ENCODE measurements at places on chromosomes 6 and 20.

GRCh38 chr6:14610141-14610540 lies 492.6 kb downstream of the CD83 start:
- DNase-seq, result no peak

DNA sequence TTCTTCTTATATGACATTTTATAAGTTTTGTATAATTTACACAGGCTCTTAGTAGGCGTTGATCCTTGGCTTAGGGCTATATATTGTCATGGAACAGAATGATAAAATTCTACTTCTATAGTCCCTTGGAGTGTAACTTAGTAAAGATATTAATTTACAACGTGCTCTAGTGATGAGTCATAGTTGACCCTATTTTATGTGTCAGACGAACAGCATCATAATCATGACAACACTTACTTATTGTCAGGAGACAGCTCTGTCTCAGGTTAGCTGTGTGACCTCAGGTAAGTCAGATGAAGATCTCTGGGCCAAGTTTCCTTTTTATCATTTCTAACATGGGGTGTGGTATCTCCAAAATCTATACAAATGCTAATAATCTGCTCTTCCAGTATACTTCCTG lies 473.5 kb downstream of the UTRN start:
- no peak for DNase-seq

DNA sequence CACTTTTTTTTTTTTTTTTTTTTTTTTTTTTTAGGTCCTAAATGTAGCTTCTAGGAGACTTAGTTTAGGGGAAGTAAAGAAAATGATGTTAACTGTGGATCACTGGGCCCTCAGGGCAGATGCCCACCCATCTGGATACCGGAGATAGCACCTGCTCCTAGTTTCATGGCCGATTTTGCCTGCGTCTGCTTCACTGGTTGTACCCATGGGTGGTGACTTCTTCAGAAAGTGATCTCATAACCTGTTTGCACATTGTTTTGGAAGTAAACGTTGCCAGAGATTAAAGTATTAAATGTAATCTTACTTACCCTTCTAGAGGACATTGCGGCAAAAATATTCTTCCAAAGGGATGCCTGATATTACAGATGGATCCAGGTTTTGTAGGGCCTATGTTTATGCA lies 79.8 kb upstream of the SGK1 start:
- no peak for DNase-seq

DNA sequence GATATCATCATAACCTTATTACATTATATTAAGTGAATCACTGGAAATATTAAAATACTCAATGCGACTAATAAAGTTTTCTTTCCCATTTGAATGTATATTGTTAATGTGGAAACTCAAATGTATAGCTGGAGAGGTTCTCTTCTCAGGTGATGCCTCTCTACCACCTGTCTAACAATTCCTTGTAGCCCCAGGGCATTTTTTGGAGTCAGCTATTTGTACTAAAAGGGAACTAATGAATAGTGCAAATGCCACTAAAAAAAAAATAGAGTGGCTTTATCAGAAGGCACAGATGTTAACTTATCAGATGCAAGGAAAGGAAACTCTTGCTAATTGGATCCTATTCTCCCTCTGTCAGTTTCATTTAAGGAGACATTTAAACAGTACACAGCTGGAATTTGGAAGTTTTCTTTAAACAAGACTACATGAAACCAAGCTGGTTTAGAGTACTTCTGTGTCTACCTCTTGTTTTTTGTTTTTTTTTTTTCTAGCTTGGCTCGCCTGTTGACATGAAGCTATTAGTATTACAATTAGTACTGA lies 897.0 kb upstream of the SLC35B3 start:
- no peak for DNase-seq

DNA sequence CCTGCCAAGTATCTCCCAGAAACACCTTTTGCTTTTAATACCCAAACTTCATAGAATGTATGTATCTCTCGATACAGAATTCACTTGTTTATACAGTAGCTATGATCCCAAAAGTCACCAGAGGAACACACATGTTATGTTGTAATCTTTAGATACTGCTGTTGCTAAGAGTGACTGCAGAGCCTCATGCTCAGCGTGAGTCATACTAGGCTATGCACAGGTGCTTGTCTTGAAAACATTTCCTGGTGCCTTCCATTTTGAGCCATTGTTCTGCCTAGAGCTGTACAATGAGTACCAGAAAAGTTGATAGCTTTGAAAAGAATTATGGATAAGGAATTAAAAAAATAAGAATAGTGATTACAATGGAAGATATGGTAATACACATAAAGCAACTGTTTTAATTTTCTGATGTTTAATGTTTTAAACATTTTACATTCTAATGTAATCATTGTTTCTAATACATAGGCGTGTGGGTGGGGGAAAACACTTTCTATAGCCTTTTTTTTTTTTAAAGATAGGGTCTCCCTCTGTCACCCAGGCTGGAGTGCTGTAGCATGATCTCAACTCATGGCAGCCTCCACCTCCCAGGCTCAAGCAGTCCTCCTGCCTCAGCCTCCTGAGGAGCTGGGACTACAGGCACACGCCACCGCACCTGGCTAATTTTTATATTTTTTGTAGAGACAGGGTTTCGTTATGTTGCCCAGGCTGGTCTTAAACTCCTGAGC lies 79.4 kb downstream of the CD24 start:
- no peak for DNase-seq

DNA sequence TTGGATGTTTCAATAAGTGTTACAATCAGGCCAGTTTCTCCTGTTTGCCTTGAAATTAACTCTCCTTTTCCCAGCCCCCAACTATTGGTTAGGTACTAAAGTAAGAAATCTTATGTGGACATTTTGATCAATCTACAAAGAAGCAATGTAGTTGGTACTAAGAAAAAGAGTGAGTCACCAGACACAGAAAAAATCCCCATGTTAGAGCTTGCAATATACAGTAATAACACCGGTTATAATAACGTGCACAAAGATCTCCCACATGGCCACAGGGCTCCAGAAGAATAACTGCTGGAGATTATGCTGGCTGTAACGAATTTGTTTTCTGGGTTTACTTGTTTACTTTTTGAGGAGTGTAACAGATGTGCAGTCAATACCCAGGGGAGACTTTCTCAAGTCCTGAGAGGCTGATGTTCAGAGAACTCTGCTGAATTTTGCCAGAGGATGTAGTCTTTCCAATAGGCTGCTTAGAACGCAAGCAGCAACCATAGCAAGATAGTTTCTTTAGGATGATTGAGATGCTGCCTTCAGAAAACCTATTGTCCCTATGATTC lies 166.2 kb upstream of the SPACA1 start:
- DNase-seq, result no peak

- DNase-seq, result no peak
Measured at GRCh38 chr20:62219101-62219991, 732 bp downstream of the HRH3 start.

DNA sequence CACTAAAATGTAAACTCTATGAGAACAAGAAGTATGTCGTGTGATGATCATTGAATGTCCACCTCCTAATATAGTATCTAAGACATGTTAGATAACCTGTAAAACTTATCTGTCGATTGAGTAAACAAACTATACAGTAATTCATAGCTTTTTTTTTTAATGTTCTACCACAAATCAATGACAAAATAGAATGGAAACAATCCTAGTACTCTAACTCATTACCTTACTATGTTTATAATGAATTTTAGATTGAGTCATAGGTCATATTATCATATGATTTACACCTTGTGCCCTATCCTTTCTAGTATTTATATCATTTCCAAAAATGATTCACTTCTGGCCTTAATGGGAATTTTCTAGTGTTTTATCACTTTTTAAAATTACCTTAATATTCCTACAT lies 6.1 kb downstream of the VTA1 start:
- no peak for DNase-seq
